Foreskin melanocyte (primary cell): ENCODE measurements at places on chromosomes 2 and 18.
A peak's percentile ranks its signal among the peaks of the same experiment; 100 is the strongest.

DNA sequence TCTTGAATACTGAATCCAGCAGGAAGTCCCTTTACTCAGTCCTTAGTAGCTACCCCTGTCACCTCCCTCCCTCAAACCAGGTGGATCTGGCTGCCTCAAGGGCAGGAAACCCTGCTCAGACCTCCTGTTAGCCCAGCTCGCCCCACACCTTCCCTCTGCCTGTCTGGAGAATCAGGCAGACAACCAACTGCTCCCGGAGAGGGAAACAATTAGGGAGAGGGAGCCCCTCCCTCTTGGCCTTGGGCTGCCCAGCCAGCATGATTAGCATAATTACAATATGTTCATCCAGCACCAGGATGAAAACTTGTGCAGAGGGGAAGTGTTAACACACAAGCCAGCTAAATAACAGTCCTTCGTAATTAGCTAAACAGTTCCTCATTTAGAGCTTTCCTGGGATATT is 185.5 kb downstream of the C1D start:
- no peak for DNase-seq

DNA sequence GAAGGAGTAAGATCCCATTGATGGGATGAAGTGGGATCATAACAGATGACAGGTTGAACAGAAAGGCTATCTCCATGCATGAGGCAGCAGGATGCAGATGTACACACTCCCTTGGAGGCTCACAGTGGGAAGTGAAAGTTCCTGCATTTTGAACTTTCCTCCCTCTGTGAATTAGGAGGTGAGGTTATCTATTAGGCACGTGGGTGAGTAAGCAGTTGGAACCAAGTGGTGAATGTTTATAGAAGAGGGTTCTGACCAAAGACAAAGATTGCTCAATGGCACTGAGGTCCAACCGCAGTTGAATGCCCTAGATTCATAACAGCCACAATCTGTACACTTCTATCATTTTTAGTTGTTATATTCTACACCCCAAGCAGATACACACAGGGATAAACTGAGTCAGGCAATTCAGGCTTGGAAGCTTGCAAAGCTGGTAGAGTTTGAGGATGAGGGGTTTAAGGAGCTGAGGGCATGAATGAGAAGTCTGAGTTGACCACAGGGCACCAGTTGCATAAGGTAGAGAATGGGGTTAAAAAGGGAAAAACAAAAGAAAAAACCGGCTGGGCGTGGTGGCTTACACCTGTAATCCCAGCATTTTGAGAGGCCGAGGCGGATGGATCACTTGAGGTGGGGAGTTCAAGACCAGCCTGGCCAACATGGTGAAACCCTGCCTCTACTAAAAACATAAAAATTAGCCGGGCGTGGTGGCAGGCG is 7.1 kb upstream of the KCMF1 start:
- DNase-seq = no peak

DNA sequence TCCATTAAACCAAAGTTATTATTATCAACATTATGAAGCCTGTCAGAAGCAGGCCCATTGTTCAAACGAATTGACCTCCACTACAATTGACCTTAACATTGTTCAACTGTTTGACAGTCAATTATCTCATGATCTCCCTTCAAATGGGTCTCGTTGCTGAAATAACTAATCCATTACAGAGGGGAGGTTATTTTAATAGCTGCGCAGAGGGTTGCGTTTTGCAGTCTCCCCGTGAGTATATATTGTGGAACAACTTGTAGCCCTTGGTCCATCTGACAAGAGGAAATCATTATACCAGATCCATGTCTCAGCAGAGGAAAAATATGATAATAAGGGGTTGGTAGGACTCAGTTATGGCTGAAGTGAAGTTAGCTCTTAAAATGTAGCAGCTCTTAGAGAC is 159.1 kb downstream of the ALK start:
- DNase-seq = no peak

DNA sequence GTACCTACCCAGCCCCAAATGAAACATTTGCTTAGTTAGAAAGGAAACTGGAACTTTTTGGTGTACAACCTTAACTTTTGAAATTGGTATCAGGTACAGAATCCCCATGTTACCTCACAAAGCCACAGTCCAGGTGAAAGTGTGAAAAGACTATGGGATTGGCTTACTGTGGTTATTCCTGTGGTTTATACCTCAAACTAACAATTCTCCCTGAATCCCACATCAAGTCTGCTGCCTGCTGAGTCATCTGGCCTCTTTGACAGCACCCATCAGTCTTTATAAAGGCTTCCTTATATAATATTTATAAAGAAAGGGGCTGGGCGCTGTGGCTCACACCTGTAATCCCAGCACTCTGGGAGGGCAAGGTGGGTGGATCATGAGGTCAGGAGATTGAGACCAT is 164.6 kb downstream of the TMEM247 start:
- no peak for DNase-seq

GRCh38 chr2:72983500-72984161 is 66.3 kb downstream of the EMX1 start:
- no peak for DNase-seq

GRCh38 chr2:20291106-20291564 is 59.5 kb downstream of the PUM2 start:
- peak; percentile 81 for DNase-seq

DNA sequence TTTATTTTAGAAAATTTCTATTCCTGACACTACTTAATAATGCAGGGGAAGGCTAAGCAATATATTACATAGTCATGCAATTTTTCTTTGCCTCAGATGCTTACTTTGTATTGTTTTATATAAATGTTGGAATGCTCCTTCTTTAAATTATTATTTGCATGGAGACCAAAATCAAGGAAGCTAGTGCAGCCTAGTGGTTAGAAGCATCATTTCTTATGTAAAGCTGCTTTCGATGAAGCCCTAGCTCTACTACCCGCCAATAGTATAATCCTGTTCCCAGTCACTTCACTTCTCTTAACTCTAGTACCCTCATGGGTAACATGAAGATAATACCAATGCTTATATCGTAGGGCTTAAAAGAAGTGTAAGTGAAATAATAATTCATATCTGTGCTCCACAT is 198.9 kb downstream of the LRATD1 start:
- no peak for DNase-seq

- no peak for DNase-seq
These were observed 152.6 kb downstream of the RTN4 start for GRCh38 chr2:54897420-54898310.
